ENCODE measurements at places on chromosomes 12 and 14.
A peak's percentile ranks its signal among the peaks of the same experiment; 100 is the strongest.

GRCh38 chr12:47004634-47005033 is 74.8 kb upstream of the PCED1B start:
- no peak for DNase-seq

DNA sequence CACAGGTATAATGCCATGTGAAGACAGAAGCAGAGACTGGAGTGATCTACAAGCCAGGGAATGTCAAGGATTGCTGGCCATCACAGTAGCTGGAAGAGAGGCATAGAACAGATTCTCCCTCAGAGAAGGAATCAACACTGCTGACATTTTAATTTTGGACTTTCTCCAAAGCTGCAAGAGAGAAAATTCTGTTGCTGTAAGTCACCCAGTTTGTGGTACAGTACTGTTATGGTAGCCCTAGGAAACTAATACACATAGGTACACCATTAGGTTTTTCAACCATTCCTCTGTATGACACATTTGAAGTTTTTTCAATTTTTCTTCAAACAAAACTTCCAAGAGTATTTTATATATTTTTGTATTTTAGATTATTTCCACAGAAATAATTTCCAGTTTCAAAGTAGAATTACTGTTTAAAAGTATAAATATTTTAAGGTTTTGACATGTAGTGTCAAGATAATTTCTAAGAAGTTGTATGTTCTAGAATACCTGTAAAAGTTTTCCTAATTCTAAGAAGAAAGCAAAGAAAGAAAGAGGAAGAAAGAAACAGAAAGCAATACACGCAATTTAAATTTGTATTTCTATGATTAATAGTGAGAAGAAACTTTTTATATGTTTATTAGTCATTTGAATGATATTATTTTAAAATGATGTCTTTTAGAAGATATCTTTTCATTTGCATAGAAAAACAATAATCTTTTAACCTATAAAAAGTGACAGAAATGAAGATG is 64.9 kb upstream of the CATSPERB start:
- no peak for DNase-seq

GRCh38 chr12:127885954-127886750 is 380.8 kb upstream of the TMEM132C start:
- DNase-seq: no peak

DNA sequence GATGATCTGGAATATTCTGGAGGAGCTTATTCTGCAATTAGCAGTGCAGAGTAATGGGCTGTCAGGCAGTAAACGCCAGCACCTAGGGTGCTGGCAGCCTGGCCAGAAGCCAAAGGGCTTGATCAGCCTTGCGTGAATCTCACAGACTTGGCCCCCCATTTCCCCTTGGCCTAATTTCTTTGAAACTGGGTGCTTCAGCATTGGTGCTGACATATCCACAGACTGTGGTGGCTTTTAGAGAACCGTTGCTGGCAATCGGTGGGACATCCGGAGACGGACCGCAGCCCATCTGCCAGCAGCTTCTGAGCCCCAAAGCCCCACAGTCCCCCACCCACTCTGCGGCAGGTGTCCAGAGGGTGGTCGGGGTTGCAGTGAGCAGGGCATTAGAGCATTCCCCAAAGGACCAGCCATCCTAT is 157.1 kb downstream of the CALM1 start:
- no peak for DNase-seq

- no peak for DNase-seq
Observed at GRCh38 chr14:93902619-93903307, 24.4 kb upstream of the FAM181A start.

- no peak for DNase-seq
Observed at GRCh38 chr12:92444763-92445162, 258.0 kb upstream of the PLEKHG7 start.

GRCh38 chr14:104398656-104399055 is 180.9 kb upstream of the C14orf180 start:
- DNase-seq: no peak

DNA sequence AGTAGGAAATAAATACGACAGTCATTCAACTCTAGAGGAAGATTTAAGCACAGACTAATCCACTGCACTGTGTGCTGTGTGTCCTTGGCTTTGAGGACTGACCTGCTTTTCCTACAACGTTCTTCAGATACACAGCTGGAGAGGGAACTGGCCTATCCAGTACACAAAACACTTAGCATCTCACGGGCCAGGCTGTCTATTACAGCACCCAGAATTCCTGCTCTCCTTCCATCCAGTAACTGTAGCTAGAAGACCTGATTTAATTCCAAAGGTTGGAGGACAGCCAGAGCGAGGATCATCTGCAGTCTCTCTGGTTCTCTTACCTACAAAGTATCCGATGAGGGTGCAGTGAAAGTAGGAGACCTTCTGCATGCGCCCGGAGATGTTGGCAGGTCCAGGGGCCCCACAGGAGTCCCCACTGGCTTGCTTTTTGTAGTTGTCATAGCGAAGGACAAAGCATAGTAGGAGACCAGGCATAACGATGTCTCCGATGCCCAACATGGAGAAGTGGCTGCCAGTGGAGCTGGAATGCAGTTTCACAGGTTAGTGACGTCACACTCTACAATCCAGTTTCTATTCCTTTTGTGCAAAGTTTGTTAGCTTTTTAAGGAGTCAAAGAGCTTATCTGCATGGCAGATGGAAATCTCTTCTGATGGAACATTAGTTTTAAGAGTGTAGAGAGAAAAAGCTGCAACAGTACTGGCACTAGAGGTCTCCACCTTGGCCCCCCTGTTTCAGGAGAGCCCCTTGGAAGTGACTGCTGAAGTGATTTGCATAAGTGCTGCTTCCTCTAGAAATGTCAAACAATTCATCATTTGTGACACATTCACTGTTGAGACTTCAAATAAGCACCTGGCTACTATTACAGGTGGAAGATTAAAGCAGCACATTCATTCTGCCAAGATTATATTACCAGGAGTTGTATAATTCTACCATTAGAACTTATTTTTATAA is 41.7 kb downstream of the ACADS start:
- DNase-seq: no peak

DNA sequence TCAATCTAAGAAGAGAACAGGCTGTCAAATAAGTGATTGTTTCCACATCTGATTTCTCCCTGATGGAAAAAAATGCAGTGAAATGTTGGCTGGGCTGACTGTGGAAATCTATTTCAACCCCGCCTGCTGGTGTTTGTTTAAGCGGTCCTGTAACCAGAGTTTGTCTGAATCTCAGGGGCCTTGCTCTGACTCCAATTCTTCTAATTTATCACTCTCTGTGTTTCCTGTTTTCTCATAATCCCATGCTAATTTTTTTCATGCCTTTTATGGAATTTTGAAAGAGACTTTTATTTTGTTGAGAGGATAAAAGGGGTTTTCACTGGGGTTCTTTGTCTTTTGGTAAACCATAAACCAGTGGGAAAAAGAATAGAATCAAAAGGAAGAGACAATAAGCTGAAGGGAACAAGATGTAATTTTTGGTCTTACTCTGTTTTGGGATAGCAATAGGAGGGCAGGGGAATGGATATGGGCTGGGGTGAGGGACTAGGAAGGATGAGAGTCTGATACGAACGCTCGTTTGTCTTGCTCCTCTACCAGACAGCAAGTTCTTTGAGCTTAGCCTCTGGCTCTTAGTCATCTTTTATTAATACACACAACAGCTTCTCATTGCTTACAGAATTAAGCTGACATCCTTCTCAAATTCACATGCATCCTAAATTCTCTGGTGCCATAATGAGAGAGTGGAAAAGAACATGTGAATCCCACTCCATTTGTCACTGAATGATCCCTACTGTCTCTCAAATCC is 8.0 kb upstream of the MGP start:
- DNase-seq: no peak

GRCh38 chr14:34055157-34055950 is 104.5 kb upstream of the EGLN3 start:
- no peak for DNase-seq

GRCh38 chr12:57069523-57069922 is 9.1 kb downstream of the NEMP1 start:
- DNase-seq: peak; percentile 90

GRCh38 chr14:74509587-74510222 is 16.1 kb downstream of the ISCA2 start:
- DNase-seq: no peak

DNA sequence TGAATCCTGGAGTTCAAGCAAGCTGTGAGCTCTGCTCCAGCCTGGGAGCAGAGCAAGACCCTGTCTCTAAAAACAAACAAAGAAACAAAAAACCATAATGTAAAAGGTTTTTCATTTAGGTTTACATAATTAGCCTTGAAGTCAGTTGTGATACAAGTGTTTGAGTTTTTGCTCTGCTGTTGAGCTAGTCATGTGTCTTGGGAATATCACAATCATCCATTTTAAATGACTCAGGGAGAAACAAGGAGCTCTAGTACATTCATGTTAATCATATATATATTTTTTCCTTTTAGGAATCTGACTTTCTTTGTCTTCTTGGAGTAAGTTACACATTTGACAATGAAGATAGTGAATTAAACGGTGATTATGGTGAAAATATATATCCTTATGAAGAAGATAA is 12.9 kb downstream of the MIA2 start:
- no peak for DNase-seq

GRCh38 chr14:86015511-86015910 is 485.6 kb downstream of the FLRT2 start:
- DNase-seq: no peak
